ENCODE measurements at places on chromosomes 3 and 15.
A peak's percentile ranks its signal among the peaks of the same experiment; 100 is the strongest.

DNA sequence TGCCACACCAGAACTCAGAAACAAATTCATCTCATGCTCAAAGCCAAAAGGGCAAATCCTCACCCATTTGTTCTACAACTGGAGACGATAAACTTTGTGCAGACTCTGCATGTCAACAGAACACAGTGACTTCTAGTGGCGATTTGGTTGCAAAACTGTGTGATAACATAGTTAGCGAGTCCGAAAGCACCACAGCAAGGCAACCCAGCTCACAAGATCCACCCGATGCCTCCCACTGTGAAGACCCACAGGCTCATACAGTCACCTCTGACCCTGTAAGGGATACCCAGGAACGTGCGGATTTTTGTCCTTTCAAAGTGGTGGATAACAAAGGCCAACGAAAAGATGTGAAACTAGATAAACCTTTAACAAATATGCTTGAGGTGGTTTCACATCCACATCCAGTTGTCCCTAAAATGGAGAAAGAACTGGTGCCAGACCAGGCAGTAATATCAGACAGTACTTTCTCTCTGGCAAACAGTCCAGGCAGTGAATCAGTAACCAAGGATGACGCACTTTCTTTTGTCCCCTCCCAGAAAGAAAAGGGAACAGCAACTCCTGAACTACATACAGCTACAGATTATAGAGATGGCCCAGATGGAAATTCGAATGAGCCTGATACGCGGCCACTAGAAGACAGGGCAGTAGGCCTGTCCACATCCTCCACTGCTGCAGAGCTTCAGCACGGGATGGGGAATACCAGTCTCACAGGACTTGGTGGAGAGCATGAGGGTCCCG, 199.7 kb downstream of the AKAP13 start:
- peaks cover 2% of the 10 kb centered on the region for H3K36me3 ChIP-seq
- no peak for DNase-seq
- H3K27ac ChIP-seq = no peak overlapping the region

GRCh38 chr3:191236646-191237045, 37.6 kb downstream of the OSTN start:
- peaks cover 14% of the 10 kb centered on the region for H3K4me1 ChIP-seq
- H3K27me3 ChIP-seq = no peaks in the 10 kb centered on the region
- H3K36me3 ChIP-seq = no peaks in the 10 kb centered on the region
- peak overlapping the region; percentile 60 for H3K27ac ChIP-seq
- no peak overlapping the region for H3K4me3 ChIP-seq

DNA sequence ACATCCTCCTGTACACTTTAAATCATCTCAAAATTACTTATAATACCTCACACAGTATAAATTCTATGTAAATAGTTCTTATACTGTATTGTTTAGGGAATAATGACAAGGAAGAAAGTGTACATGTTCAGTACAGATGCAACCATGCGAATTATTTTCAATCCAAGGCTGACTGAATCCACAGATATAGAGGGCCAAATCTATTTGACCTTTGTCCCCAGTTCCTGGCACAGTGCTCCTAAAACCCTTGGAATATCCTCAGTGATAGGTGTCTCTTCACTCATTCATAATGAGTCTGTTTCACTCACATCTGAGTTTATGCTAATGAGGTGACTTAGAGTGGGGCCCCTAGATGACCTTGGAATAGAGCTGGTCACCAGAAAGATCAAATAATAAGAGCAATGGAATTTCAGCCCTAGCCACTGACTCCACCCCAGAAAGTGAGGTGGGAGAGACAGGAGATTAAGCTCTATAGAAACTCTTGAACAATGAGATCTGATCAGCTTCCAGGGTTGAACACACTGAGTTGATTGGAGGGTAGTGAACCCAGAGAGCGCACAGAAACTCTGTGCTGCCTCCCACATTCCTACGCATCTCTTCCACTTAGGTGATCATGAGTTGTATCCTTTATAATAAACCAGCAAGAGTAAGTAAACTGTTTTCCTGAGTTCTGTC, 65.3 kb downstream of the ADAM10 start:
- H3K4me1 ChIP-seq = no peaks in the 10 kb centered on the region
- H3K36me3 ChIP-seq = no peaks in the 10 kb centered on the region
- H3K4me3 ChIP-seq = no peak overlapping the region
- no peak overlapping the region for H3K27ac ChIP-seq
- no peak for DNase-seq
- H3K27me3 ChIP-seq = no peaks in the 10 kb centered on the region

- no peaks in the 10 kb centered on the region for H3K4me1 ChIP-seq
- H3K4me3 ChIP-seq = no peak overlapping the region
- DNase-seq = no peak
These were observed 4.6 kb upstream of the CCK start for GRCh38 chr3:42270561-42270960.

GRCh38 chr3:136818769-136819391, at the start of gene SLC35G2:
Gene SLC35G2, plus strand, starts transcription at chr3:136819126. Its CDS starts 35,335 bp downstream, at chr3:136854461.
- H3K27ac ChIP-seq = peak within 1 kb of the TSS; percentile 86
- peaks cover 8% of the 10 kb centered on the region for H3K4me1 ChIP-seq
- H3K4me3 ChIP-seq = peak within 1 kb of the TSS; percentile 85
- DNase-seq = peak; percentile 56
- H3K36me3 ChIP-seq = no peaks in the 10 kb centered on the region
- H3K27me3 ChIP-seq = no peaks in the 10 kb centered on the region

DNA sequence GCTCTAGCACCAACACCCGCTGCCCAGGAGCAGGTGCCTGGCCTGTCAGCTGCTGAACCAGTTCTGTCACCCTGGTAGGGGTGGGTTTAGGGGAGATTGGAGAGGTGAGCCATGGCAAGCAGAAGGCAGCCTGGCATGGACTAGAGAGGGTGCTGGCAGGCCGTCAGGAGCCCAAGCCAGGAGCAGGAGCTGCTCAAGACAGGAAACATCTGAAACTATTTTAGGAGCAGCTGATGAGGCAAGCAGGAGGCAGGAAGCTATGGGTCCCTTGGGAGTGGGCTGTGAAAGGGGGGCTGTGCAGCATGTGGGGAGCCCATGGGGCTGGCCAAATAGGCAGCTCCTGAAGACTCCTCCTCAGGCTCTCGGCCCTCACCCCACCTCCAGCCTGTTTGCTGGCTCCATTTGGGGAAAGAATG, 2.3 kb downstream of the INKA1 start:
- no peaks in the 10 kb centered on the region for H3K27me3 ChIP-seq
- no peak overlapping the region for H3K4me3 ChIP-seq
- H3K27ac ChIP-seq = peak overlapping the region; percentile 34
- DNase-seq = peak; percentile 21
- H3K4me1 ChIP-seq = peaks cover 26% of the 10 kb centered on the region

All from fibroblast of lung (primary cell).